T-helper 17 cell (primary cell): ENCODE measurements at places on chromosomes 6 and 20. TPM values are rescaled to one million over a fixed set of nuclear protein-coding genes. Genes with fewer than 3 reads are reported as not detected.

CNR1 gene
- total RNA-seq: not detected

GPLD1 gene
- total RNA-seq: 0.21 TPM

SLC52A3 gene
- total RNA-seq: not detected

FAM209B gene
- 3.2 TPM for total RNA-seq

PRPH2 gene
- total RNA-seq: not detected

CCM2L gene
- total RNA-seq: not detected

MAP7 gene
- 0.27 TPM for total RNA-seq

C4B gene
- total RNA-seq: 3.7 TPM

SOX18 gene
- total RNA-seq: not detected

TMEM74B gene
- total RNA-seq: not detected

GRCh38 chr6:33313709-33314514 lies at the start of gene TAPBP:
TSS of gene TAPBP (minus strand) at chr6:33314078. CDS start at chr6:33314041, 37 bp downstream.
- DNase-seq: peak; percentile 76

- DNase-seq: no peak
These were observed 3.5 kb upstream of the CDH26 start for GRCh38 chr20:59954718-59955117.

GRCh38 chr6:163335671-163336545 lies 78.6 kb upstream of the QKI start:
- no peak for DNase-seq

- no peak for DNase-seq
These were observed 83.8 kb downstream of the SLC22A23 start for GRCh38 chr6:3372912-3373554.

GRCh38 chr6:2196079-2196679 lies 49.2 kb downstream of the GMDS start:
- DNase-seq: no peak

DNA sequence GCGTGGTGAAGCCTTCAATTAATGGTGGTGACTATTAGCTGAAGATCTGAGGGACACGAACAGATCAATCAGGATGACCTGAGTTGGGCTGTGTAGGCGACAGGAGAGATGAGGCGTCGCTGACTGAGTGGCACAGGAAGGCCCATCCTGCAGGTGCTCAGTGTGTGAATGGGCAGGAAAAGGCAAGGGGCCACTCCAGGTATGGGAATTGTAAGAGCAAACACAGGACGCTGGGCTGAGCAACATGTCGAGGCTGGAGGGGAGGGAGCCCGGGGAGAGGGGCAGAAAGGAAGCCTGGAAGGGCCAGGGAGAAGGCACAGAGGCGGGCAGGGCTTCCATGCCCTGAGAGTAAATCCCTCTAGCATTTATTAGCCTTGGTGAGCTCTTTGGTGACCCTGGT lies 151.0 kb downstream of the VEGFA start:
- no peak for DNase-seq

DNA sequence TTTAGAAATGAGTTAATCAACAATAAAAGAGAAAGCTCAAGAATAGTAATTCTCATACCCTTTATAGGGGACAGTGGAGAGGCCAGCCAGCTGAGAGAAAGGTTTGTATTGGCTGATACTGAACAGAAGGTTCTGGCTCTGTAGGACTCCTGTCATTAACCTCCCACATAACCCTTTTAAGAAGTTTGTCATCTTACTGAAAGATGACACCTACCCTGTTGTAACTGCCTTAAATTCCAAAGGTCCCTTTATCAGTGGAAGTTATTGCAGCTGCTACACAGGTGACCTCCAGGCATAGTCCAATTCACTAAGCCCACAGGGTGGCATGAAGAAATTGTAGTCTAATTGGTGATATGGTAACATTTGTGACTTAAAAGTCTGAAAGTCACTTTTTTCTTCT lies 790.1 kb downstream of the TENT5A start:
- DNase-seq: no peak

- no peak for DNase-seq
These were observed 85.5 kb upstream of the FLRT3 start for GRCh38 chr20:14422892-14423291.

- DNase-seq: no peak
These were observed 100.5 kb upstream of the DTNBP1 start for GRCh38 chr6:15763364-15763763.

DNA sequence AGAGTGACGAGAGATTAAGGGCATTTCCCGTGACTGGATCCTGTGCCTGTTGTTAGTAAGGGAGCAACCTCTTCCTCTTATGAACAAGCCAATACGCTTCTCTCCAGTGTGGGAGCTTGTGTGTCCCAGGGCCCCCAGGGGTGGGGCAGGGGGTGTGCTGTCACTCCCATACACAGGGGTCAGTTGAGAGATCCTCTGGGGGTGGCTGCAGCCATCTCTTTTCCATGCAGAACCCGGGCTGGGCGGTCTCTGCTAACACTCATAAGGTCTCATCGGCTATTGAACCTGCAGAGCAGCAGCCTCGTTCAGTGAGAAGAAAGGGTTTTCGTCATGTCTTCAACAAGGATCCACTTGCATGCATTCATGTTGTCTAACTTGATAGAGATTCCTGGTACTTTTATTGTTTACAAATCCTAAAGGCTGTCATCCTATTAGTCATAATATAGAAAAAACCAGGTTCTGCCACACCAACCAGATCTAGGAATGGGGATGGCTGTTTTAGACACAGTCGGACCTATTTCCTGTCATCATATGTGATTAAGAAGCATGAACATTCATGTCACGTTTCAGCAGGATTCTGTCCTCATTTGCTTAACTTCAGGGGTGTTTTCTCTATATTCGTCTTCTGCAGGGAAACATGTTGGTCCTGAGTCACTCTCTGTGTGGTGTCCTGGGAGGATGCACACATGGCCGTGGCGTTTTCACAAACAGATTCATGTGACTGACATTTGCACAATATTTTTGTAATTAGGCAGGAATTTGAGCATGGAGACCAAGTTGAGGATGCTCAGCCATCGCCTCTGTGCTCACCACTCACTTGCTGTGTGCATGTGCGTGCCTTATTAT lies 13.3 kb upstream of the THBS2 start:
- DNase-seq: no peak

- DNase-seq: no peak
These were observed 93.1 kb downstream of the NCR2 start for GRCh38 chr6:41428336-41428995.

- DNase-seq: no peak
These were observed 584 bp downstream of the PTK7 start for GRCh38 chr6:43076464-43077332.

GRCh38 chr6:119348748-119349360 lies 707 bp downstream of the MAN1A1 start:
- DNase-seq: peak; percentile 26

- no peak for DNase-seq
These were observed 71.5 kb downstream of the JAG1 start for GRCh38 chr20:10602221-10602871.

GRCh38 chr6:13813621-13814175 lies 659 bp downstream of the MCUR1 start:
- DNase-seq: peak; percentile 4

DNA sequence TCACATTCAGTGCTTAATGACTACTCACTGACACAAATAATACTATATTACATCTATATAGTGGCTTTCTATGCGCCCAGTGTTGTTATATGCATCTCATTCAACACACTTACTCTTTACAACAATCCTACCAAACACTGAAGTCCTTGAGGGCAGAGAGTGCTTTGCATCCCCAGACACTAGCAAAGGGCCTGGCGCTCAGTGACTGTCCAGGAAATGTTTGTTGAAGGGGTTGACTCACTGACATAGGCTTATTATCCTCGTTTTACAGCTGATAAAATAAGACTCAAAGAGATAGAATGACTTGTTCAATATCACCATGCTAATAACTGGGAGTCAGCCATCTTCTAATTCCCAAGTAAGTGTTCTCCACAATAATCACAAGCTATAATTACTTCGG lies 163.3 kb downstream of the ARHGAP18 start:
- DNase-seq: no peak

- no peak for DNase-seq
These were observed 3.1 kb downstream of the NNAT start for GRCh38 chr20:37523911-37524700.

DNA sequence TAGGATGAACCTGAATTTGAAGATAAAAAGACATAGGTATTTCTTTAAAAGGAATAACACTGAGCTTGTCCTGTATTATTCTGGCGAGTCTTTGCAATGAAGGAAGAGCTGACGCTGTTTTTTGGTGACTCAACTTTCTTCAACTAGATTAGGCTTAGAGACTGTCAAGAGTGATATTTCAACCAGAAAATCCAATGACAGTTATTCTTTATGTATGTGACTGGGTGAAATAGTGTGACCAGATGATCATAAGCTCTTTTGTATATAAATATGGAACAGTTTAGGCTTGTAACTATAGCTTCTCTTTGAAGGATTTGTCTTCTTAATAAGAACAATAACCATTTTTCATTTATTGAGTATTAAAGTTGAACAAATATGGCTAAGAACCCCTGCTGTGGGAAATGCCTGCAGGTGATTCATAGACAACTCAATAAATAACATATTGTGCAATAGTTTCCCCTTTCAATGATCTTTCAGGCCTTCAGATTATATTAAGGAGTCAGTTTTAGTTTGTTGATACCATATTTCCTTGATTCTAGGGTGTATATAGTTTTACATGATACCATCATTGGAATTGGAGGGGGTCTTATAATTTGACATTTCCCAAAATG lies 265.6 kb upstream of the JAG1 start:
- DNase-seq: no peak

DNA sequence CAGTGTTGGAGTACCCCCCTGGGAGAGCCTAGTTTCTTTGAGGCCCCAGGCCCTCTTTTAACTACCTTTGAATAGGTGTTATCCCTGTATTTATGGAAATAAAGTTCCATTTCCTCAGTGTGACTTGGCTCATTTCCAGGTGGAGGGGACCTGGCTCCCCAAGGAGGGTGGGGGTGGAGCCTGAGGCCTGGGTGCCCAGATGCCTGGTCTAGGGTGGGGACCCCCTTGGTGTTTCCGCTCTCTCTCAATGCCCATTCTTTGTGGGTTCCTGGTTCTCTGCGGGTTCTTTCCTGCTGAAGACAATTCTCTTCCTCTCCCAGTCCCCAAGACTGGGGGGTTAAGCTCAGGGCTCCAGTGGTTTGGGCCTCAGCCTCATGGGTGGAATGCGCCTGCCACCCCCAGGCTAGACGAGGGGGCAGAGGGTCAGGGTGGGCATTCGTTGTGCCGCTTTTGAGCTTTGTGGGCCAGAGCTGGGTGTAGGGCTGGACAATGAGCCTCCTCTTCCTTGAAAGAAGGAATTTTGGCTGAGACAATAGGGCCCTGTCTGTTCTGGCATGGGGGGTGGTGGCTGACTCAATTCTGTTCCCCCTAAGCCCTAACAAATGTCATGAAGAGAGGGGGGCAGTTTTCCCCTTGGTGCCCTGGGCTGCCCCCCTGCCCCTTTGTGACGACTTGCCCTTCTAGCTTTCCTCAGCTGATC lies 686 bp upstream of the EGFL8 start:
- DNase-seq: no peak

DNA sequence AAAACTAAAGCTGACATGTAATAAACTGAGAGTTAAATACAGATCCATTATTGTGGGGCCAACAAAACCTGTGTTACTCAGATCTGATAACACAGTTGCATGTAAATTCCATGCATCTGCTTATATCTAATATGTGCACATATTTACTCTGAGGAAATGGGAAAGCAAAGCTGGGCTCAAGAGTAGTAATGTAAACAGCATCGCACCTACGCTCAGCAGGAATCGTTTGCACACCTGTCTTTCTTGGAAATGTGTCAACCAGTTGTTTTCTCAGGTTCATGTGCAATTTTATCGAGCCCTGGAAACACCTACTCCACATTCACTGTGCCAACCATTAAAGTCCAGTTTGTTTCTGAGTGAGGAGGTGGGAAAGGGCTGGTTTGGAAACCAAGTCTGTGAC lies 80.3 kb upstream of the CNKSR3 start:
- DNase-seq: no peak

- DNase-seq: no peak
These were observed 34.2 kb upstream of the SRPK1 start for GRCh38 chr6:35955071-35955470.

- DNase-seq: no peak
These were observed 24.5 kb downstream of the SIRPB1 start for GRCh38 chr20:1595333-1595732.

GRCh38 chr6:19524366-19525186 lies 312.6 kb upstream of the ID4 start:
- DNase-seq: no peak

GRCh38 chr20:55540486-55540885 lies 464.8 kb downstream of the CBLN4 start:
- DNase-seq: no peak

- DNase-seq: no peak
These were observed 64.0 kb downstream of the ARHGAP18 start for GRCh38 chr6:129645830-129646579.
